ENCODE measurements at places on chromosomes 3 and 15.

DNA sequence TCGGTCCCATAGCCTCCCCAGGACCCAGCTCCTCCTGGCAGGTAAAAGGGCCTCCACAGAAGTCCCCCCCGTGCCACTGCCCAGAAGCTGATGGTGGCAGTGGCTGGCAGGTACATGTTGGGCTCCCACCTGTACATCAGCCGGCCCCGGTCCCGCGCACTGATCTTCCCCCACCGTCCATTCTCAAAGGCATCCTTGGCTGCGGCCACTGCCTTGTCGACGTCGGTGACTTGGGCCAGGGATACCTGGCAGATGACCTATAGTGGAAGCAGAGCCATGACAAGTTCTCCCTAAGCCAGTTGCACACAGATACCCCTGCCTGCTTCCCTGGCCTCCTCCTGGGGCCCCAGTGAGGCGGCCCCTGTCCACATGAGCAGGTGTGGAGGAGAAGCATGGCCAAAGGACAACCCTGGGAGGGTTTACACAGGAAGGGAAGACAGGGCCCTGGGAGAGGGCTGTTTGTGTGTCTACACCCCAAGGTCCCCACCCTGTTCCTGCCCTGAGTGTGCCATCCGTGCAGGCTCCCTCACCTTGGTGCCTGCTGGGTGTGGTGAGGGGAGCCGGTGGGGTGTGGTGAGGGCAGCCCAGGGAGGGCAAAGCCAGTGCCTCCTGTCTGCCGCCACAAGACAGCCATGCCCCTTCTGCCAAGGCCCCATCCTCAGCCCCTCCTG is 44.8 kb downstream of the ALDH1L1 start:
- DNase-seq: no peak

GRCh38 chr3:126417515-126417914 is 22.8 kb downstream of the CFAP100 start:
- no peak for DNase-seq

DNA sequence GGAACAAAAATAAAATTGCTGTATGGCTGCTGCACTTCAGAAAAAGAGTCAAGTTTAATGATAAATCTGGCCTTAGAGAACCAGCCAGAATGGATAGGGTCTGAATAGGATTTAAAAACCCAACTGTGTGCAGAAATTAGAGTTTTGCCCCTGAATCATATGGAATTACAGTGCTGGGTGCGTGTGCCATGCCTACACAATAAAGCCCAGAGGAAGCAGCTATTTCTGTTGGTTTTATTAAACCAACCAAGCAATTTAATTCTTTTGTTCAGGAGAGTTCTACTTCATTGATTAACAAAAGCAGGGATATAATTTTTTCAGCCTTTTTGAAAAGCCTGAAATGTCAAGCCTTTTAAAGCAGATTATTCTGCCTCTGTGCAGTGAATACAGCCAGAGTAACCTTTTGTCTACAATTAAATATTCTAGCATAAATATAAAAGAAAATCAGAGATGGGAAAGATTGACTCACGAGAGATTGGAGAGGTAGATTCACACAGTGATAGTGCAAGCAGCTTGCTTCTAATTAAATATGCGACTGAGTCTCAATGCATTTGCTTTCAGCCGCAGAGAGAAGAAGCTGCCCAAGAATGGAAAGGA is 66.7 kb upstream of the DNAJC19 start:
- DNase-seq: no peak

DNA sequence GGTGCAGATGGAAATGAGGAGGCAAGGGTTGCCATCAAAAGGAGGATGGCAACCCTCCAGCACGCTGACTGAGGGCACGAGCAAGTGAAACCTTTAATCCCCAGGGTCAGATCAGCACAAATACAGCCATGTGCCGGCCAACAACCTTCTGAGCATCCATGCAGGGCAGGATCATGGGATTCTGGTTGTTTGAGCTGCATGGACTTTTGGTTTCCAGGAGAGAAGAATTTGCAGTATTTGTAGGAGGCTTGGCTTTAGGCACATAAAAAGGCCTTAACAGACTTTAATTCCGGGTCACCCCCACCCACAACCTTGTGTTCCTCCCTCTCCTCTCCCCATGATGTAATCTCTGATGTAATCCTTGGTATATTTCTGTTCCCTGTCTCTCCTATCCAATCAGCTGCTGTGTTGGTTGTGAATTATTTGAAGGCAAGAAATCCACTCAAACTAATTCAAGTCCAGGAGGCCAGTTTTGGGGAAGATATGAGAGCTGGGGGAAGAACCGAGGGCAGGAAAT is 254.3 kb downstream of the SHQ1 start:
- no peak for DNase-seq

DNA sequence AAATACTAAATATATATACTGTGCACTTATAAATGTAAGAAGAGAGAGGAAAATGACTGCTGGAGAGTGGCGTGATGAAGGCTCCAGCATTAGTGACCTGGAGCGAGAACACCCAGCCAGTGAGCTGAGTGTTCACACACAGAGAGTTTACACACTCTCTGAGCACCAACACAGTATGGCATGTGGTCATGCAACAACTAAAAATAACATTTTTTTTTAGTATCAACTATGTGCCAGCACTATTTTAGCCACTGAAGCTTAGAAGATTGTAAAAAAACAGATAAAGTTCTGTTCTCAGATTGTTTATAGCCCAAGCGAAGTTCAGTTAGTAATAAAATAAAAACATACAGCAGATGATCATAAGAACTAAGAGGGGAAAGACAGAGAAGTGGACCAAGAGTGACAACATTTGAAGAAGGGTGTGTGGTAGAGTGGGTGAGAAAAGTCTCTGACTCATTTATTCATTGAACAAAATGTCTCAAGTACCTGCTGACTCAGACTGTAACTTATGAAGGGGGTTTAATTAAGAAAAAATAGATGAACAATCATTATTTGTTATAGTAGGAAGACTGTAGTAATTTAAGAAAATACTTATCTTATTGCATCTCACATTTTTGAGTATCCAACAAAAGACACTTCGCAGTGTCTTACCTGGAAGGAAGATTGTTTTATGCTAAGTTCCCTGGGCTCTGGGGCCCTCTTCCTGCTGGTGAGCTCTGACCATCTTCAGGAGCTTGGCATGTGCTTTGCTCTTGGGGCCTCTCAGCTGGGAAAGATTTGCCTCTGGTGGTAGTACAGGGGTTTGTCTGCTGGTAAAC is 43.8 kb downstream of the GAP43 start:
- DNase-seq: no peak

GRCh38 chr15:68795298-68795848 is 25.3 kb downstream of the ANP32A start:
- no peak for DNase-seq

DNA sequence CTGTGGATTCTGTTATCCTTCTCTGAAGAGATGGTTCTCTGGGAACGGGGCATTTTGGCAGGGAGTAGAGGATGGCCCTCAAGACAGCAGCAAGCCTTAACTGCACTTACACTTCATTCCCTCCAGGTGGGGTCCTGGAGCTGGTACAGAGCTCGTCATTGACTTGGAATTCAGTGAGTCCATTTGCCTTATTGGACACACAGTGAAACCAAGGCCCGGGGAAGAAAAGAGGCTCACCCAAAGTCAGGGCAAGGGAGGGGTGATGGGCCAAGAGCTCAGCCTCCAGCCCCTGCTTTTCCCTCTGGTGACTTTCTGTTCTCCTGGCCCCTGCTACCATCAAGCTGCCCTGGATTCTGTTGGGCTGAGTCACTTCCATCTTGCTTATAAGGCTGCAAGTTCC is 125.6 kb downstream of the ETFA start:
- DNase-seq: peak; percentile 29

GRCh38 chr3:184459355-184459754 is 79.5 kb downstream of the CHRD start:
- no peak for DNase-seq

GRCh38 chr15:80123034-80123433 is 29.8 kb upstream of the FAH start:
- no peak for DNase-seq

DNA sequence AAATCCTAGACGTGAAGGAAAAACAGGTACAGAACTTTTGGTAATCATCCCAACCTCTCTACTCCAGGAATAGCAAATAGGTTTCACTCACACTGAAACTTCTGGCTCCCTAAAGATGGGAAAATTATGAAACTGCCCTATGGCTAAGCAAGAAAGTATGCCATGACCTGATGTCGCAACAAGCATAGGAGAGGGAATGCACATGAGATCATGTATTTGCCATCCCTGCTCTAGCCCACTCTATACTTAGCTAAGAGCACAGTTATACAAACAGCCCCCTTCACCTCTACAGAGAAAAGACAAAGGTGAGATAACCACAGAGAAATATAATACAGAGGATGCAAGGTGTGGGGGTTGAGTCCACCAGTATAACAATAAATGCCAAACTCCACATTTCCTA is 102.7 kb downstream of the TBC1D5 start:
- no peak for DNase-seq

DNA sequence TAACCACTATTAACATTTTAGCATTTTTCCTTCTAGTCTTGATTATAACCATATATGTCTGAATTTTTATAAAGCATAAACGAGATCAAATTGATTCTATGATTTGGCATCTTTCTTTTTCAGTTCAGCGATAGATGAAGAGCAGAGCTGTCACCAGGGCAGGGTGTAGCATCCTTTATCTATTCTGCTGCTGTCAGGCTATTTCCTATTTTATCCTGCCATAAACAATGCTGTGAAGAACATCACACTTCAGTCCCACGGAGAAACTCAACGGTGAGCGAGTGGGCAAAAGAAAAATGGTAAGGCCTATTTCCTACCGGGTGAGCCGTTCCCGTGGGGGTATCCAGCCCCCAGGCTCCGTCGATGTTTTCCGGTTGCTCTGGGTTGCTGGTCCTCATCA is 15.5 kb downstream of the TMEM40 start:
- no peak for DNase-seq

- no peak for DNase-seq
Observed at GRCh38 chr3:89402051-89402450, 294.6 kb downstream of the EPHA3 start.

- no peak for DNase-seq
Observed at GRCh38 chr3:69787436-69788168, 48.3 kb downstream of the MITF start.

- DNase-seq: no peak
Observed at GRCh38 chr3:140103986-140104645, 169.1 kb downstream of the CLSTN2 start.

- no peak for DNase-seq
Observed at GRCh38 chr3:177898185-177898584, 638.1 kb upstream of the KCNMB2 start.

GRCh38 chr15:39575180-39575579 is 5.7 kb upstream of the THBS1 start:
- no peak for DNase-seq

GRCh38 chr3:35064761-35065160 is 574.6 kb upstream of the ARPP21 start:
- no peak for DNase-seq

DNA sequence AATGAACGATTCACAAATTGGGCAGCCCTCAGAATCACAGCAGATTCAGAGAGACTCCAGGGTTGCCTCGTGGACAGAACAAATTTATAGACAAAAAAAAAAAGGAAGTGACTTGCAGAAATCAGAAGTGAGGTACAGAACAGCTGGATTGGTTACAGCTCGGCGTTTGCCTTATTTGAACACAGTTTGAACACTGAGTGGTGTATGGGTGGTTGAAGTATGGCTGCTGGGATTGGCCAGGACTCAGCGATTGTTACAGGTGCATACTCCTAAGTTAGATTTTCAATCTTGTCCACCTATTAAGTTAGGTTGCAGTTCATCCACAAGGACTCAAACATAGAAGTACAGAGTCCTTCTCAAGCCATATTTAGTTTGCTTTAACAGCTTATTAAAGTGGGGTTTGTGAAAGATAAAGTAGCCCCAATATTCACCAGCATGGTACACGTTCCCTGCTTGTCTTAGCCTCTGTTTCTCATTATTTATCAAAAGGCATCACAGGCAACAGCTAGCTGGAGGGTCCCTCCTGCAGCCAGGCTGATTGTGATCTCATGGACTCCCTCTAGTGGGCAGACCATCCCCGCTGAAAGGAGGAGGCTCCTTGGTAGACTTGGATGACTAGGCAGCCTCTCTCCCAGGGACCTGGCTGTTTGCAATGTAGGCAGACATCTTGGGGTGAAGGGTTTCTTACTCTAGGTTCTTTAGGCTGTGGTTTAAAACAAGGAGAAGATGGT is 17.6 kb upstream of the ALDH1L1 start:
- DNase-seq: peak; percentile 45

GRCh38 chr3:154507727-154508126 is 77.7 kb upstream of the GPR149 start:
- DNase-seq: no peak

DNA sequence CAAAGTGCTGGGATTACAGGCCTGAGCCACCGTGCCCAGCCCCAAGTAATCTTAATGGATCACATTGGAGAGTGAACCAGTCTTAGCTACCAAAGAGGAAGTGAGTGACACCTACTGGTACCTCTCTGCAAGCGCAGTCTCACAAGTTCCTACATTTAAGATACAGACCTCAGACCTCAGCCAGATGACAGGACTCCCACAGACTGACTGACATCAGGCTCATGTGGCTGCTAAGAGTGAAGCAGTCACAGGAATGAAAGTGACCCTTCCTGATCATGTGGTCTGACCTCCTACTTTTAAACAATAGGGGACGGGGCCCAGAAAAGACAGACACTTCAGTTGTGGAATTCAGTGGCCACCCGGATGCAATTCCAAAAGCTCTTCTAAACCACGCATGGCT is 36.3 kb upstream of the GNB5 start:
- peak; percentile 88 for DNase-seq

- DNase-seq: no peak
Observed at GRCh38 chr15:23690450-23690852, 3.3 kb upstream of the NDN start.

DNA sequence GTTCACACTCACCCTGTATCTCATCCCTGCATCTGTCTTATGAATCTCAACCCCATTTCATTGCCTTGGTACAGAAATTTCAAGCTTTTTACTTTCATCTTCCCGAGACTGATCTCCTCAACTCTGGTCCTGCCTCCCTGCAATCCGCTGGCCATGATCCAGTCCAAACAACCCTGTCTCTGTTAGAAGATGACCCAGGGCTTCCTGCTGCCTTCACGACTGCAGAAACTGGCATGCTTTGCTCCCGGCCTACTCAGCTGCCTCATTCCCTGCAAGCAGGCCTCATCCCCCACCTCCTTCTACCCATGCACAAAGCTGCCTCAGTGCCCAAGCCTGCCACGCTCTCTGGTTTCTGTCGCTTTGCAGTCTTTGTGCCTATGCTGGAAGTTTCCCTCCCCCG is 12.4 kb downstream of the HES1 start:
- DNase-seq: no peak

- no peak for DNase-seq
Observed at GRCh38 chr3:54139630-54140029, 17.3 kb downstream of the CACNA2D3 start.

DNA sequence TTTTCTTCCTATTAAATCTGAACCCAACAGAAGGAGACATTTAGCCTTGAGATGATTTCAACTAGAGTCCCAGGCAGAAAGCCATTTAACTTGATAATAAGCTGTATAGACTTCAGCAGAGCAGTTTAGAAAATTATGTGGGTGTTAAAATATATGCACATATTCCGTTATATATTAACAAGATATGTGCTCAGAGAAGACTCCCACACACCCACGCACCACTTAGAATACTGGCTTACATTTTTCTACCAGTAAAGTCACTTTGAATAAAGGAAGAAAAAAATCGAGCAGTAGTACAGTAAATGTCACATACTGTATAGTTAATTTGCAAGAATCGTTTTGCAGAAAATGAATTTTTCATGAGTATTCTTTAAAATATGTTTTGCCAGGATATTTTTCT is 599.3 kb downstream of the FGF12 start:
- DNase-seq: no peak

GRCh38 chr3:46127503-46127902 is 80.6 kb downstream of the CCR1 start:
- no peak for DNase-seq

GRCh38 chr3:175885231-175885766 is 1026.2 kb downstream of the NAALADL2 start:
- DNase-seq: no peak

GRCh38 chr3:129758306-129758705 is 135.2 kb downstream of the TMCC1 start:
- no peak for DNase-seq
